Mesothelial cell of epicardium (in vitro differentiated cells): ENCODE measurements at places on chromosomes 5 and 9. TPM values are rescaled to one million over a fixed set of nuclear protein-coding genes. Genes with fewer than 3 reads are reported as not detected.
A peak's percentile ranks its signal among the peaks of the same experiment; 100 is the strongest.

DNA sequence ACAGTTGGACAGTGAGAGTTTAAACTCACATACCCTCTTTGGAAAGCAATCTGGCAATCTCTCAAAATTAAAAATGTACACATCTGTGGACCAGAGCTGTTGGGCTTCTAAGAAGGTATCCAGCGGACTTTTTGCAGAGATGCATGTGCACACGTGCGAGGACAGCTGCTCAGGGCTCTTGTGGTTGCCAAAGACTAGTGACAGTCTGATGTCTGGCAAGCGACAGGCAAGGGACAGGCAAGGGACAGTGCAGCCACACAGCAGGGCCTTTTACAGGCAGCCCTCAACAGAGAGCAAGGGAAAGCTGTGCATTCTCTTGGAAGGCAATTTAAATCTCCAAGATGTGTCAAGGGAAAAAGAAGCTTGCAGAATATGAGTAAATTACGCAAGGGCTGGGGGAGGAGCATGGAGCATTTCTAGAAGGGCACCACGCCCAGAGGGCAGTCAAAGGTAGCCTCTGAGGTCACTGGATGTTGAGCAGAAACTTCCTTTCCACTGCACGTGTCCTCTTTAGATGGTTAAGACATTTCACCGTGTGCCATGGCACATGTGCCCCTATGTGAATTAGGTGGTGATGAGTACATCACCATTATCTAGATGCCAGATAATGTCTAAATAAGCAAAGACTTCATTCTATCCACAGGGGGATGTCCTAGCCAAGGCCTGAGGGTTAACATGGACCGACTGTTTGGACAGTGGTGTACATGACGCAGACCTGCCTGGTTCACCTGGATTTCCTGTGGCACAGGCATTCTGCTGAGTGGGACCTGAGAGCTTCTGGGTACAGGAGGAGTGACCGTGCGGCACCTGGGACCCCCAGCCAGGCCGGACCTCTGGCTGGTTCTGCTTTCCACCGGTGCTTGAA, 9.1 kb downstream of the GFPT2 start:
- H3K27ac ChIP-seq, result no peak overlapping the region
- DNase-seq, result no peak
- peaks cover 13% of the 10 kb centered on the region for H3K4me1 ChIP-seq
- no peaks in the 10 kb centered on the region for H3K36me3 ChIP-seq

Gene CACNA1B
- 0.75 to 0.87 TPM (median 0.81 TPM) in 3 replicates for total RNA-seq

Gene GDNF
- total RNA-seq, result 0.51 to 0.86 TPM (median 0.85 TPM) in 3 replicates

Gene LARP1
- total RNA-seq, result 245 to 249 TPM (median 245 TPM) in 3 replicates

Gene IRX1
- 68.5 to 71.5 TPM (median 68.6 TPM) in 3 replicates for total RNA-seq

Gene KLF9
- total RNA-seq, result 3.4 to 3.7 TPM (median 3.6 TPM) in 3 replicates

- H3K36me3 ChIP-seq, result no peaks in the 10 kb centered on the region
- peaks cover 26% of the 10 kb centered on the region for H3K27me3 ChIP-seq
- peak; percentile 46 for DNase-seq
- H3K4me3 ChIP-seq, result peak overlapping the region; percentile 81
These were observed 861 bp downstream of the NTRK2 start for GRCh38 chr9:84670138-84671041.

- H3K4me1 ChIP-seq, result peaks cover 44% of the 10 kb centered on the region
- no peaks in the 10 kb centered on the region for H3K36me3 ChIP-seq
- DNase-seq, result no peak
- H3K4me3 ChIP-seq, result no peak overlapping the region
- peak overlapping the region; percentile 89 for H3K27ac ChIP-seq
- H3K27me3 ChIP-seq, result no peaks in the 10 kb centered on the region
These were observed 99.3 kb downstream of the ANGPTL2 start for GRCh38 chr9:127022913-127023660.

DNA sequence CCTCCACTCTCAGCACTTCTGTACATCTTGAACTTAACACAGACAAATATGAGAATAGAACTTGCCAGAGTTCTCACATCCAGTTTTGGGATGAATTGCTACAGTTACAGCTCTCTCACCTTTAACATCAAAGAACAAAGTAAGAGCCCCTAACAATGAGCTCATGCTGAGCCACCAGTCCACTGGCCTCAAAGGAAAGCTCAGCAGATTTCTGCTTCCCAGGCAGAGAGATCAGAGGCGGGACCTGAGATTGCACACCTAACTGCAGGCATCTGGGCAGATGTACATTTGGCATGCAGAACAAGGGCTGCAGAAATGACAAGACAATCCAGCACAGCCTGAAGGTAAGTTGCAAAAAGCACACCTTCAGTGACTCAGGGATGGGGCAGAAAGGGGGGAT, 300.9 kb downstream of the MRPS30 start:
- no peaks in the 10 kb centered on the region for H3K27me3 ChIP-seq
- no peaks in the 10 kb centered on the region for H3K4me1 ChIP-seq
- H3K36me3 ChIP-seq, result no peaks in the 10 kb centered on the region
- no peak overlapping the region for H3K27ac ChIP-seq

GRCh38 chr5:92861531-92862285, 719.3 kb downstream of the NR2F1-AS1 start:
- H3K27ac ChIP-seq, result no peak overlapping the region
- no peaks in the 10 kb centered on the region for H3K36me3 ChIP-seq
- no peak overlapping the region for H3K4me3 ChIP-seq
- no peaks in the 10 kb centered on the region for H3K27me3 ChIP-seq

- peak overlapping the region; percentile 87 for H3K27ac ChIP-seq
- H3K27me3 ChIP-seq, result no peaks in the 10 kb centered on the region
- peaks cover under 1% of the 10 kb centered on the region for H3K36me3 ChIP-seq
- peaks cover 42% of the 10 kb centered on the region for H3K4me1 ChIP-seq
- H3K4me3 ChIP-seq, result peak overlapping the region; percentile 83
These were observed 530 bp downstream of the RAPGEF1 start for GRCh38 chr9:131739133-131739958.

- no peaks in the 10 kb centered on the region for H3K4me1 ChIP-seq
- no peaks in the 10 kb centered on the region for H3K27me3 ChIP-seq
- no peak overlapping the region for H3K27ac ChIP-seq
- no peak for DNase-seq
These were observed 133.6 kb downstream of the PTPRD start for GRCh38 chr9:10479172-10479571.

GRCh38 chr5:97127727-97128126, 14.7 kb downstream of the LIX1 start:
- no peaks in the 10 kb centered on the region for H3K36me3 ChIP-seq
- H3K27ac ChIP-seq, result no peak overlapping the region
- no peak for DNase-seq
- no peak overlapping the region for H3K4me3 ChIP-seq
- peaks cover 29% of the 10 kb centered on the region for H3K4me1 ChIP-seq
- no peaks in the 10 kb centered on the region for H3K27me3 ChIP-seq

Gene AQP7
- total RNA-seq, result 0.44 to 1.7 TPM (median 1.3 TPM) in 3 replicates

GRCh38 chr5:67009028-67009427, 187.6 kb downstream of the CD180 start:
- H3K27me3 ChIP-seq, result no peaks in the 10 kb centered on the region
- H3K4me3 ChIP-seq, result no peak overlapping the region
- no peaks in the 10 kb centered on the region for H3K36me3 ChIP-seq
- H3K4me1 ChIP-seq, result peaks cover 45% of the 10 kb centered on the region
- no peak for DNase-seq
- no peak overlapping the region for H3K27ac ChIP-seq
